Hematopoietic multipotent progenitor cell treated with erythropoietin and hydrocortisone succinate and interleukin-3 and kit ligand, for 8 days (in vitro differentiated cells): ENCODE measurements at places on chromosomes 13 and 19.

DNA sequence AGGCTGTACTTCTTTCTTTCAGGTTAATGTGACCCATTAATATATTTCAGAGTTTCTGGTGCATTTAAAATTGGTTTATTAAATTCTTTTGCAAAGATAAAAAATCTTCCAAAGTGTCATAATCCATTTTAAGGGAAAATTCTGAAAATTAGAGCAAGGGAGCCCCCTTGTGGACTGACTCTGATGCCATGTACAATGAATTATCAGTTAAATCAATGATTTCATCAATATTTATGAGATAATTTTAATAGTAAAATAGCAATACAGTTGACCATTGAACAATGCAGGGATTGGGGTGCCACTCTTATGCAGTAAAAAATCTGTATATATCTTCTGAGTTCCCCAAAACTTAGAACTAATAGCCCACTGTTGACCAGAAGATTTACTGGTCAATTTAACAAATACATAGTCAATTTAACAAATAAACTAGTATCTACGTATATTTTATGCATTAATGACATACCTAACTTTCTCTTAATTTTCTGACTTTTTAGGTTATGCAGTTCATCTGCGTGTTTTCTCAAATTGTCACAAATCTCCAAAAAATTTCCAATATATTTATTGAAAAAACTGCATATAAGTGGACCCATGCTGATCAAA lies 479.1 kb upstream of the MIR17HG start:
- peak; percentile 43 for DNase-seq

- peak; percentile 18 for DNase-seq
These were observed 753 bp downstream of the ZNF235 start for GRCh38 chr19:44303976-44304568.

DNA sequence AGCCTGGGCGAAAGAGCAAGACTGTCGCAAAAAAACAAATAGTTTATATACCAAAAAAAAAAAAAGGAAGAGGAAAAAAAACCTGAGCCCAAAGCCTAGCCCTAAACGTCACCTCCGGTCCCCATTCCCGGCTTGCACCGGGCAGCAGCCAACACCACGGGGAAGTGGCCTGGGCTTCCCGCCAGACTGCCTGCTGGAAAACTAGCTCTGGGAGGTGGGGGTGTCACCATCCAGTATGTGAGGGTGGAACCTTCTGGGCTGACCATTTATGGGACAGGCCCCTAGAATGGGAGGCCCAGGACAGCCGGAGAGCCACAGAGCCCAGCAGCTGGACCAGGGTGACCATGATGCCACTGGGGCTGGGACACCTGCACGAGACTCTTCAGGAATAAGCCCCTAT lies 37.3 kb downstream of the IL12RB1 start:
- no peak for DNase-seq

- no peak for DNase-seq
These were observed 123.7 kb downstream of the KL start for GRCh38 chr13:33139780-33140535.

GRCh38 chr19:6736917-6737283 lies 480 bp downstream of the GPR108 start:
- DNase-seq = no peak
